NCI-H1092 treated with DMSO at 0.1 percent for 48 hours (cell line): ENCODE measurements at places on chromosomes 12 and 14.

GRCh38 chr12:27284751-27285150 lies 40.7 kb downstream of the STK38L start:
- no peak for DNase-seq

DNA sequence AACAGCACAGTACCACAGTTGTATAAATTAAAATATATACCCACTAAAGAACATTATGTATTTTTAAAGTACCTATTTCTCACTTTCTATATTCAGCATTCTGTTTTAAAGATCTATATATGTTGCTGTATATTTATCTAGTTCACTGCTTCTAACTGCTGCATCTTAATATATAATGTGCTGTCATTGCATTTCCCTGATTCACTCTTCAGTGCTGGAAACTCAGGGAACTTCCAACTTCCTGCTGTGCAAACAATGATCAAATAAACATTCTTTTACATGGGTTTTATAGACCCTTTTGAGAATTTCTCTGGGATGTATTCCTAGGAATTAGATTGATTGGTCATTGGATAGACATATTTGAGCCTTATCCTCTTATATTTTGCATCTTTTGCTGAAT lies 379.1 kb downstream of the APAF1 start:
- DNase-seq, result no peak

DNA sequence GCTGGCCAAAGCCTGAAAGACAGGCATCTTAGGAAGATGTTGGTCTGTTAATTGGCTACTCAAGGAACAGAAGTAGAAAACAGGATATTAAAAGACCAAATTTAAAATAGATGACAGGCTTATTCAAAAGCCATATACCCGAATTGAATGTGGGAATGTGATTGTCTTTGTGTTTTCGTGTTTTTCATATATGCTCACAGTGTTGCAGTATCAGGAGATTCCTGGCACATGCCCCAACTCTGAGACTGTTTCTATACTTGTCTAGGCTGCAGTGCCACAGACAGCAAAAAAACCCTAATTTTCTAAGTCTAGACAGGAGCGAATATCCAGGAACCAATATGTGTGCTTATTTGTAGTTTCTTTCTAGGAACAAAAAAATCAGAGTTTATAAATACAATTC lies 57.4 kb upstream of the KRR1 start:
- no peak for DNase-seq

DNA sequence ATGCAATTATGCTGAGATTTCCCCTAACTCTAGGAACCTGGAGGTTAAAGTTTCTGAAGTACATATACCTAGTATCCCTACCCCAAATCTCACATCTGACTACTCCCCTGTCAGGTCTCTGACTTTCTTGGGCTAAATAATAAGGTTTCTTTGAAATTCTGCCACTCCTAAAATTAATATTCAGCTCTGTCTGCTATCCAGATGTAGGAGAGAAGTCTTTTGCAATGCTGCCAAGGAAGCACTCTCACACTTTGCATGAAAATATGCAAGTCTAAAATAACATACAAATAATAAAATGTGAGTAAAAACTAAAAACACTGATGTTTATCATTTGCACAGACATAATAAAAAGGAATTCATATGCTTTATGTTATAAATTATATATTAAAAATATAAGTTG lies 196.9 kb upstream of the LRFN5 start:
- DNase-seq, result no peak

DNA sequence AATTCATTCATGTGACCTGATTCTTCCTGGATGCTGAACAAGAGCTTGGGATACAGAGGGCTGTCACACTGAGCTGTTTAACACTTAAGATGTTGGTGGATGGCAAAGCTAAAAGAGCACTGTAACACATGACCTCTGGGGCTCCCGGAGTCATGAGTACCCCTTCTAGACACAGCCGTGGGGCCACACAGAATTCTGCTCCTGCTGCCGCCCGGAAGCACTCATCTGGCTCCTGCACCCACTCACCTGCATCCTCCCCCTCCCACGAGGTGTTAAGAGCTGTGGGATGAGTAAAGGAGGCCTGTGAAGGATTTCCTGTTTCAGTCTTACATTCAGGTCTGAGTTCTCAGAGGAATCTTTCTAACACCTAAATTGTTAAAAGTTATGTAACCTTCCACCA lies 78.0 kb upstream of the SSTR1 start:
- DNase-seq, result no peak

DNA sequence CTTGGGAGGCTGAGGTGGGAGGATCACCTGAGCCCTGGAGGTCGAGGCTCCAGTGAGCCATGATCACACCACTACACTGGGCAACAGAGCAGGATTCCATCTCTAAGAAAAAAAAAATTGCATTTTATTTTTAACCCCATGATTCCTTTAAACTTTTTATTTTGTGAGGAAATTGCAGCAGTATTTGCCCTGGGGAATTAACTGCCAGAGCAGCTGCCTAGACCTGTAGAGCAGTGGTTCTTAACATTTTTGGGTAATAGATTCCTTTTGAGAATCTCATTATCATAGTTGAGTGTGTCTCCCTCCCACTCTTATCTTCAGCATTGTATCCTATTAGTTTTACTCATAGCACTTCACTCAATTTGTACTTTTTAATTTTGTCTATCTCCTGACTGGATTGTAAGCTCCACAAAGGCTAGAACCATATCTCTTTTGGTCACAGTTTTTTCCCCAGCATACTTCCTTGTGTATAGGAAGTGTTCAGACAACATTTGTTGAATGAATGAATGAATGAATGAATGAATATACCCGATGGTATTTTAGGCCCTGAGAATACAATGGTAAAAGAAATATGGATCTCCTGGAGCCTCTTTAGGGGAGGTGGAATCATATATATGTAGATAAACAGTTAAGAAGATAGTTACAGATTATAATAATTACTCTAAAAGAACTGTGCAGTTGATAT lies 40.6 kb downstream of the BRMS1L start:
- DNase-seq, result no peak

DNA sequence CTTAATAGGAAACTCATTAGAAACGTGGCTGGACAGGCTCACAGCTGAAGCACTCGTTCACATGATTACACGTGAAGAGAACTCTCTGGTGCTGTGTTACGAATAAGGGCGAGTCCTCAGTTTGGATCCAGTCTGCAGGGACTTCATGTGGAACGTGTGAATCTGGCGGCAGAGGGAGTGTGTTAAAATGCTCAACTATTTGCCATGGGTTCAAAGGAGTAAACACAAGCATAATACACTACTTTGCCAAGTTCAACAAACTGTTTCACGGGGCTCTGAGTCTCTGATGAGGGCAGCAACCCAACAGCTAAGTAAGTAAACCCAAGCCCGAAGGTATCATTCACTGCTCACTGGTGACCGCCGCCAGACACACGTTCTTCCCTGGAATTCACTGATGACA lies 42.4 kb downstream of the NUAK1 start:
- DNase-seq, result no peak

DNA sequence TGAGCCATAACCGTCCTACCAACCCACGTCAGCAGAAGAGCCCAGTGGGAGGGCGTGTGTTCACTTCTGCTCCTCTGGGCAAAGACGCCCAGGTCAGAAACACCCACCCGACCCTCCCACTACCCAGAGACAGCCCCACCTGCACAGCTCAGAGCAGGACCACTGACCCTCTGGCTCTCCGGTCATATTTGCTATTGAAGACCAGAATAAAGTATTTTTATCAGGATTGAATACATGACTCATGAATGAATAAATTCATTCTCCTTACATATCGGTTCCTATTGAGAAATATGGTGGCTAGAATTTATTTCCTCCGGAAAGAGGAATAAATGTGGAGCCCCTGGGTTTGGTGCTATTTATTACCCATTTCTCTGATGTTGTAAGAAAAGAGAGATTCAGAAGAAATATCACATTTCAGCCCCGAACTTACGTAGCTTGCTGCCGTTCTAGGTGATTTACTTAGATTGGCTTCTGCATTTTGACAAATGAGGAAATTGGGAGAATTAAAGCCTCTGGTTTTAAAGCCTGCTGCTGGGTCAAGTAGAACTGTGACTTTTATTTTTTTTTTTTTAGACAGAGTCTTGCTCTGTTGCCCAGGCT lies 36.4 kb upstream of the P2RX7 start:
- no peak for DNase-seq

DNA sequence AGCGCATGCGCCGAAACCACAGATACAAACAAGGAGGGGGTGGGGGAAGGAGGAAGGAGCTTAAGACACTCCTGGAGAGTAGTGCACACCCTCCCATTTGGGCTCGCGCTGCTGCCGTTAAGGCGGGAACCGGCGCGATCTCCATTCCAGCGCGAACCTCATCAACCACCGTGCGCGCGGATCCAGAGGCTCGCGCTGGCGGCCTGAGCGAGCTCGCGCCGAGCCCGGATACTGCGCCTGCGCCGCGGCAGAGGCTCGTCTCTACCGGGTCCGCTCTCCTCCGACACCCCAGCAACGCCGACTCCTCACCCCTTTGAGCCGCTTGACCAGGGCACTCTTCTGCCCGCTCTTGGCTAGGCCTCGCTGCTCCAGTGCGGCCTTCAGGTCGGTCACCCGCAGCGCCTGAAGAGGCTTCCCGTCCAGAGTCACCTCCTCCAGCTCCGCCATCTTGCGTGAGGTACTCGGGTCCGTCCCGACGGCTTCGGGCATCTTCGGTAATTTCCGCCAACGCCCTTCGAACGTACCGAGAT lies at the start of gene ACIN1:
TSS of gene ACIN1 (minus strand) at position 471 of the 530 bp plus-strand sequence. CDS start at position 447, 24 bp downstream.
- DNase-seq, result no peak

- no peak for DNase-seq
Measured at GRCh38 chr12:96861656-96862055, 45.4 kb upstream of the NEDD1 start.

DNA sequence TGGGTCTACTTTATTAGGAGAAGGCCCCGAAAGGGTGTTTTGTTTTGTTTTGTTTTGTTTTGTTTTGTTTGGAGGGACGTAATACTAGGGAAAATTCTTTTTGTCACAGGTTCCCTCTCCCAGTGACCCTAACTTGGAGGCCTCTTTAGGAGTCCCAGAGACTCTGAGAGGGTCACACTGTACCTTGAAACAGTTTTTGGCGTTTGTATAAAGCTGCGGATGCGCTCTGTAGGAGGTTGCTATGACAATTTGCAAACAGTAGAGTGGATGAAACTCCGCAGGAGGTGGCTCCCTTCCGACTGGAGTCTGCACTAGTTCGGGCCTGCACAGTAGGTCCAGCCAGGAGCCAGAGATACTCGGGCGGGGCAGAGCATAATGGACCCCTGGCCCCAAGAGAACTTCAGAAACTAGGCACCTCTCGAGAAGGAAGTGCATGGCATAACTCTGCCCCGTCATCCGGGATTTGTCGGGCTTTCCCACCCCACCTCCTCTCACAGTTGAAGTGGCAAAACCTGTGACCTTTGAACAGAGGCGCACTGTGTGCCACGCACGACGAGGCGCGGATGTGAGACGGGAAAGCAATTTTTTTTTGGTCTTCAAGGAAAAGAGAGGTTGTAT lies 1.3 kb upstream of the DYRK2 start:
- no peak for DNase-seq

DNA sequence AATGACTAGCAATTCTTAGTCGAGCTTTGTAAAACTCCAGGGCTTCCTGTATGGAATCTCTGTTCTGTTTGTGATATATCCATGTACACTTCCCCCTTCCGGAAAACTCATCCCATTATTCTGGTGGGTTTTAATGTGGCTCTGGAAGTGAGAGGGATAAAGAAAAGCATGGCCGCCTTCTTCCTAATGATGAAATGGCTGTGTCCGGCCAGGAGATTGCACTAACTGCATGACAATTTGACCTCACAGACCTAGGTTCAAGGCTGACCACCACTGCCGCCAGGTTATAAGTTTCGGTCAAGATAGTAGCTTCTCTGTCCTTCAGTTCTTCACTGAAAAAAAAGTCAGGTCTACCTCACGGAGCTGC lies 41.0 kb upstream of the NPAS3 start:
- no peak for DNase-seq

GRCh38 chr14:53380867-53381225 lies 227.7 kb upstream of the DDHD1 start:
- no peak for DNase-seq

- no peak for DNase-seq
Measured at GRCh38 chr12:44053549-44054127, 217.8 kb downstream of the TMEM117 start.

DNA sequence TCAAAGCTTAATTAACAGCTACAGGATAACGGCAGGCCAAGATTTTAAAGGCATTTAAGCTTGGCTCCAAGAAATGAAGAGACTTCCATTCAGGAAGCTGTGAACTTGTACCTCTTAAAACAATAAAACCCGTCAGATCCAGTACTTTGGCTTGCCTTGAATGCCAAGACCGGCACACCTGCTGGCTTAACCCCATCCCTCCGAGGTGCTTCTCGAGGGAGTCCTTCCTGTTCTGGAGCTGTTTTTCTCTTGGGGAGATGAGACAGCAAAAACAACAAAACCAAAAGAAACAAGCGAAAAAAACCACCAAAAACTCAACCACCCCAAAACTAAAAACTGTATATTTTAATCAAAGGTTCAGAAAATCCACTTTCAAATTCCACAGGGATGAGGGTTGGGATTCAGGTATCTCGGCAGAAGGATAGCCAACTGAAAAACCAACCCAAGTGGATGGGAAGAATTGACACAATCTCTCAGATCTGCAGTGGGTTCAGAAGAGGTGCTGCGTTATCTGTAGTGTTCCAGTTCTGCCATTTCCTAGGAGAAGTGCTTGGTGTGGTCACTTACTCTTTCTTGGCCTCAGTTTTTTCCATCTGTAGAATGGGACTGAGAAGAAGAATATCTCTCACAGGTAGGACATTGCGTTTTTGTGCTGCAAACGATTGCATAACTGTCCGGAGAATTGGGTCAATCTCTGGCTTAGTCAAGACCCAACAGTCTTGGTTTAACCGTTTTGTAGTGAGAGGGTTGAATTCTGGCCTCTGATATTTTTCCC lies 420.1 kb downstream of the VRK1 start:
- no peak for DNase-seq

- no peak for DNase-seq
Measured at GRCh38 chr12:105801351-105801750, 337.4 kb downstream of the NUAK1 start.

DNA sequence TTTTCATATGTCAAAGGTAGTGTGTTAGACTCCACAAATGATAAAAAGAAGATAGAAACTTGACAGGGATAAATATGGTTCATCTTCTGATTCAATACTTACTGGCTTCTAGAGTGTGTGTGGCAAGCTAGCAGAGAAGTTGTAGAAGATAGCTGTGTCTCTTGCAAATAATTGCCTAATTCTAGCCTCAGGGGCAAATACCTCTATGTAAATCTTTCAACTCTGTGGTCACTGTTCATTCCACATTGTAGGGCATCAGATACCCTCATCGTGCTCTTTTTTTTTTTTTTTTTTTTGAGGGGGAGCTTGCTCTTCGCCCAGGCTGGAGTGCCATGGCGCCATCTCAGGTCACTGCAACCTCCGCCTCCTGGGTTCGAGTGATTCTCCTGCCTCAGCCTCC lies 1.7 kb downstream of the OLR1 start:
- no peak for DNase-seq

DNA sequence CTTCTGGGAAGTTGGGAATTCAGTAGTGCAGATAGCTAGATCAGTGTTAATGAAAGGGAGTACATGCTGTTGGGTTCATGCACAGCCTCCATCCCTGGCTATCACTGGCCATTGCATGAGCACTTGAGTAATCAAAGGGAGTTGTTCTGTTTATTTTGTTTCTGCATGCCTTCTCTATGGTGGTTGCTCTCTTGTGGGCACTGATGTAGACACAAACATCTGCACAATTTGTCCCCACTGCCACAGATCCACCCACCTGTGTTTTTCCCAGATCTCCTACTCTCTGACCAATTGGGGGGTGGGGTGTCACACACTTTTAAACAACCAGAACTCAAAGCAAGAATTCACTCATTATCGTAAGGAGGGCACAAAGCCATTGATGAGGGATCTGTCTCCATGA lies 89.7 kb upstream of the DHRS4 start:
- DNase-seq, result no peak
